ENCODE measurements at places on chromosomes 16 and 17. TPM values are rescaled to one million over a fixed set of nuclear protein-coding genes. Genes with fewer than 3 reads are reported as not detected.

DNA sequence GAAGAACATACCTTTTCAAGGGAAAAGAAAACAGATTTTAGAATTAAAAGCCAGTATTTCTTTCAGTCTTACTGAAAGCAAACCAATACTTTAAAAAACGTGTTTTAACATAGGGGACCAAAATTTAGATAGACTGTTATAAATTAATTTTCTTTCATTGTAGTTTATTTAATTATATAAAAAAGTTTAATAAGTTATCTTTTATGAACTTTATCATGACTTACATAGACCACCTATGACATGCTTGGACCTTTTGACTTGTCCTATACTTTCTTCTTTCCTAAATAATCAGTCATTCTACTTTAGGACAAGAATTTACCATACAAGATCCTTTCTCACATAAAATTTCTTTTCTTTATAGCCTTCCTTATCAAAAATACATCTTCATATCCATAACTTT lies 102.0 kb upstream of the HAS3 start:
- H3K4me1 ChIP-seq = no peaks in the 10 kb centered on the region
- no peak overlapping the region for H3K4me3 ChIP-seq
- no peak for DNase-seq

GRCh38 chr16:88809068-88809675 lies 2.6 kb downstream of the APRT start:
- H3K27me3 ChIP-seq = no peaks in the 10 kb centered on the region
- DNase-seq = no peak
- H3K4me3 ChIP-seq = peak overlapping the region; percentile 30
- H3K36me3 ChIP-seq = no peaks in the 10 kb centered on the region

The CRISPLD2 gene
- total RNA-seq = 83.0 TPM

GRCh38 chr16:57265850-57266530 lies 18.5 kb downstream of the PLLP start:
- H3K36me3 ChIP-seq = no peaks in the 10 kb centered on the region
- no peak for DNase-seq
- peak overlapping the region; percentile 30 for H3K27ac ChIP-seq
- no peaks in the 10 kb centered on the region for H3K27me3 ChIP-seq
- H3K4me3 ChIP-seq = no peak overlapping the region
- peaks cover 17% of the 10 kb centered on the region for H3K4me1 ChIP-seq

- peaks cover 5% of the 10 kb centered on the region for H3K4me1 ChIP-seq
- H3K36me3 ChIP-seq = no peaks in the 10 kb centered on the region
- peak overlapping the region; percentile 39 for H3K27ac ChIP-seq
- no peak overlapping the region for H3K4me3 ChIP-seq
- no peak for DNase-seq
Observed at GRCh38 chr17:2002767-2003329, 22.3 kb downstream of the RTN4RL1 start.

The FN3K gene
- total RNA-seq = 33.3 TPM

The CEP112 gene
- 16.9 TPM for total RNA-seq

The ALDH3A1 gene
- 0.69 TPM for total RNA-seq

DNA sequence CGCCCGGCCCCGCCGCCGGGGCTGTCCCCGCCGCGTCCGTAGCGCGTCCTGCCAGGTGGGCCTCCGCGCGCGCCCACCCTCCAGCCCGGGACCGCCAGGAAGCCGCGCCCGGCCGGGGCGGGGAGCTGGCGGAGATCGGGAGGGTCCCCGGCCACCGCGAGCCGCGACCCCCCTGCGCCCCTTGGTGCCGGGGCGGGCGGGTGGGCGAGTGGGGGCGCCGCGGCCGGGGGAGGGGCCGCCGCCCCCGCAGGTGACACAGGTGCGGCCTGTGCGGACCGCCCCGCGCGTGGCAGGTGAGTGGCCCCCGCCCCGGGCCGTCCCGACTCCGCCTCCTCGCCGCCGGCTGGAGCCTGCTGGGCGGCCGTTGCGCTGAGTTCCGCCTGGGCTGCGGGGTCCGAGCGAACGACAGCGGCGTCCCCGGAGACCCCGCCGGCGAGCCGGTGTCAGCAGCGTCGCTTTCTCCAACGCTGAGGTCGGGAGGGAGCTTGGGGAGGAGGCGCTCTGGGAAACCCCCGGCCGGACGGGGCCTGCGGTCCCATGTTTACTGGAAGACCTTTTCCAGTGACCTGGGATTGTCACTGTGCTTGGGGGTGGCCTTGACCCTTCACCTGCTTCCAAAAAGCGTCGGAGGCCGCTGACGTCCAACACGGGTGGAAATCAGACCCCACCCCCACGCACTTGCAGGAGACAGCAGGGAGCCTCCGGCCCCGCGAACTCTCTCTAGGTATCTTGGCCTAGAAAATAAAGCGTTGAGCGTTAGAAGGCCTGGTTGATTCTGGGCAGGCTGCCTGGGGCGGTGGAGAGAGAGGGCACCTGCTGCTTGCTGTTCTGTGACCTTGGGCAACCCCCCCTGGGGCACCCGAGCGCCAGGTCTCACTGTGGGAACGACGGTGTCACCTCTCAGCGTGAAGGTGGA lies 542 bp downstream of the KLHL36 start:
- DNase-seq = peak; percentile 54
- H3K36me3 ChIP-seq = peaks cover 11% of the 10 kb centered on the region
- peaks cover 22% of the 10 kb centered on the region for H3K4me1 ChIP-seq
- peak overlapping the region; percentile 74 for H3K4me3 ChIP-seq

DNA sequence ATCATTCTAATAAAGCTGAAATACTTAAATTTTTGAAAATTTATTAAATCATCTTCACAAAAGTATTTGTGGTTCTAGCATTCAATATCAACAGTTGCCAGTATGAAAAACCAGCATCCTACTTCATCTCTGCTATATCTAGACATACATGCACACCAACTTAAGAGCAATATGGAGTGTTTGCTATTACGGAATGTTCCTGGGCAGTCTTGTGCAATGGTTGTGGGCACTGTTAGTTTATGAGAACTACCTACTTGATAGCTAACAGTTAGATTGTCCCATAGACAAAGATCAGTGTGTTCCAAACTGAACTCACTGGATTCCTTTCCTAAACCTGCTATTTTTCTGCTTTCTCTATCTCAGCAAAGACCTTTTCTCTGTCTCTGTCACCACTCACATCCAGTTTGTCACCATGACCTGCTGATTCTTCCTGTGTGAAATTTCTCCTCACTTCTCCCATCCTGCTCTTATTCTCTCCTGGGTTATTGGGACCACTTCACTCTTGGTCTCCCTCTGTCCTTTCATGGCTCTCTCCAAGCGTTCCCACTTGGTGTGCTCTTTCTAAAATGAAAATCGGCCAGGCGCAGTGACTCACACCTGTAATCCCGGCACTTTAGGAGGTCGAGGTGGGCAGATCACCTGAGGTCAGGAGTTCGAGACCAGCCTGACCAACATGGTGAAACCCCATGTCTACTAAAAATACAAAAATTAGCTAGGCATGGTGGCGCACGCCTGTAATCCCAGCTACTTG lies 27.7 kb downstream of the CNTROB start:
- H3K4me3 ChIP-seq = no peak overlapping the region
- no peak overlapping the region for H3K27ac ChIP-seq
- no peaks in the 10 kb centered on the region for H3K36me3 ChIP-seq
- no peak for DNase-seq

The PPP1R27 gene
- total RNA-seq = 0.35 TPM

GRCh38 chr17:80774146-80774545 lies 217.5 kb upstream of the CHMP6 start:
- DNase-seq = no peak
- no peak overlapping the region for H3K27ac ChIP-seq
- peaks cover 7% of the 10 kb centered on the region for H3K4me1 ChIP-seq
- peaks cover 12% of the 10 kb centered on the region for H3K36me3 ChIP-seq
- no peak overlapping the region for H3K4me3 ChIP-seq

DNA sequence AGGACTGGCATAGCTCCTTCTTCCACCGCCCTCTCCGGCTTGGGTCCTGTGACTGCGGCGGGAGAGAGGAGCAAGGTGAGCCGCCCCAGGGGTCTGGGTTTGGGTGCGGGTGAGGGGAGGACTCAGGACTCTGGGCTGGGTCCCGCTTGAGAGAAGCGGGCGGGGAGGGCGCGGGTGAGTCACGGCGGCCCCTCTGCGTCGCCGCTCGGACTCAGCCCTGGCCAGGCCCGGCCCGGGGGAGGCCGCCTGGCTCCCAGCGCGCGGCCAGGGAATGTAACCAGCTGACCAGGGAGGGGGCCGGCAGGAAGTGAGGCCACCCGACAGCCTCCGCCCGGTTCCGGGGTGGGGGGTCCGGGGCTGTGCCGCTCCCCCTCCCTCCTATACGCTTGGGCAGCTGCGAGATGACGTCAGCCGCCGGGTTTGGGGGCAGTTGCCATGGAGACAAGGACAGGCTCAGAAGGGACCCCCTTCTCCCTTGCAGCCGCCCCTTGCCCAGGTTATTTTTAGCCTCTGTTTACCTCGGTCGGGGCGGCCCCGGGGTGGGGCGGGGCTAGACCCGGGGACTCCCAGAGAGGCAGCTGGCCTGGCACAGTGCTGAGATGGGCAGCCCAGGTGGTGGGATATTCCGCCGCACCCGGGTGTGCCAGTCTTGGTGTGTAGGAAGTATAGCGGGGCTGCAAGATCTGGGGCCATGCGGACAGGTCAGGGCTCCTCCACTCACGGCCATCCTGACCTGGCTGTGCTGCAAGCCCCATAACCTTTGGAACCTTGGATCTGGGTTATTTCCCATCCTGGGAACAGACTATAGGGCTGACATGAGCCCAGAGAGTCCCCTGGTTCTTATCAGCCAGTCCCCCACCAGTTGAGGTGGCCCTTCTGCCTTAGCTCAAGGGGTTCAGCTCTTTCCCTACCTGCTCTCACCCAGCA lies 1.6 kb downstream of the RIPOR1 start:
- no peaks in the 10 kb centered on the region for H3K27me3 ChIP-seq
- peaks cover 3% of the 10 kb centered on the region for H3K36me3 ChIP-seq
- peaks cover 26% of the 10 kb centered on the region for H3K4me1 ChIP-seq
- H3K27ac ChIP-seq = peak overlapping the region; percentile 74

GRCh38 chr16:89584768-89585549 lies 9.4 kb downstream of the CPNE7 start:
- H3K4me1 ChIP-seq = no peaks in the 10 kb centered on the region
- H3K27me3 ChIP-seq = no peaks in the 10 kb centered on the region
- H3K36me3 ChIP-seq = no peaks in the 10 kb centered on the region
- DNase-seq = no peak

DNA sequence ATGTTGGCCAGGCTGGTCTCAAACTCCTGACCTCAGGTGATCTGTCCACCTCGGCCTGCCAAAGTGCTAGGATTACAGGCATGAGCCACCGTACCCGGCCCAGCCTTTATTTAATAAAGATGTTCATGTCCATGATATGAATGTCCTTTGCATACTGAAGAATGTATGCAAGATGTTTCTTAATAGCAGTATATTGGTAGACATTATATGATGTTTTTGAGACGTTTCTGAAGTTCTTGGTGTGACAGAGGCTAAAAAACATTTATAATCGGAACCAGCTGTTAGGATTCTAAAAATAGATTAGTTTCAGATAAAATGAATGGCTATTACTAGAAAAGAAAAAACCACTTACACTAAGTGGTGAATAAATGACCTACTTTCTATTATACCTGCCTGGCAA lies 11.8 kb downstream of the PDZD9 start:
- H3K36me3 ChIP-seq = peaks cover 9% of the 10 kb centered on the region
- H3K4me1 ChIP-seq = no peaks in the 10 kb centered on the region
- no peak for DNase-seq
- H3K27me3 ChIP-seq = no peaks in the 10 kb centered on the region

DNA sequence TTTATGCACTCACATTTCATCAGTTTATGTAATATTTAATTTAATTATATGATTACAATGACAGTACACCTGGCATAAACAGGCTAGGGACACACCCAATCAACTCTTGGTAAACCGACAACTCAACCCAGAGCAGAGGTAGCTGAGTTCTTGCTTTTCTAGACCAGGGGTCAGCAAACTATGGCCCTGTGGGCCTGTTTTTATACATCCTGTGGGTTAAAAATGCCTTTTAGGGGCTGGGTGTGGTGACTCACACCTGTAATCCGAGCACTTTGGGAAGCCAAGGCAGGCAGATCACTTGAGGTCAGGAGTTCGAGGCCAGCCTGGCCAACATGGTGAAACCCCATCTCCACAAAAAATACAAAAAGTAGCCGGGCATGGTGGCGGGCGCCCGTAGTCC lies 99.2 kb upstream of the TMEM97 start:
- no peak overlapping the region for H3K27ac ChIP-seq
- H3K4me1 ChIP-seq = no peaks in the 10 kb centered on the region
- H3K36me3 ChIP-seq = peaks cover 3% of the 10 kb centered on the region
- no peaks in the 10 kb centered on the region for H3K27me3 ChIP-seq

The ITGAL gene
- total RNA-seq = 0.45 TPM

DNA sequence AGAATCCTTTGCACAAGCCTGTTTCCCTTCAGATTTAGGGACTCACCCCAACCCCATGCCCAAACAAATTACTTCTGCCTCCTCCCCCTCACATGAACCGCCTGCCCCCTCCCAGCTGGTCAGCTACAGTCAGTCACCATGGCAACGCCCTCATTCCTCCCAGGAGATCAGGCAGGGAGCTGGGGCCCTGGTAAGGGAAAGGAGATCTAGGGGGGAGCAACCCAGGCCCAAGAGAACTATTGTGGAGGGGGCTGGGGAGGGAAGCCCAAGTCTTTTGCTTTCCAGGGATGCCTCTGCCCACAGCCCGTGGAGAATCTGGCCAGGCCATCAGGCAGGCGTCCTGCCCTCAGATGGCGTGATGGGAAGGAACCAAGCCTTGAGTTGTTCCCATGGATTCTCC lies 2.8 kb downstream of the FAM171A2 start:
- H3K36me3 ChIP-seq = peaks cover 6% of the 10 kb centered on the region
- no peak for DNase-seq
- peaks cover 32% of the 10 kb centered on the region for H3K4me1 ChIP-seq
- peaks cover 8% of the 10 kb centered on the region for H3K27me3 ChIP-seq

DNA sequence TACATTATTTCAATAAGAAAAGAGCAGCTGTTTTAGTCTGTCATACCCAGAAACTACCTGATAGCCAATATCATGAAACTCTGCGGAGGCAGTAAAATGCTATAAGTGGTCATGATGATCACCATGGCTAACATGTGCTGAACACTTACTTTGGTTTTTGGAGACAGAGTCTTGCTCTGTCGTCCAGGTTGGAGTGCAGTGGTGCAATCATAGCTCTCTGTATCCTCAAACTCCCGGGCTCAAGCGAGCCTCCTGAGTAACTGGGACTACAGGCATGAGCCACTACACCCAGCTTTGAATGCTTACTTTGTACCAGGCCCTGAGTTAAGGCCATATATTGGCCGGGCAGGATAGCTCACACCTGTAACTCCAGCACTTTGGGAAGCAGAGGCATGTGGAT lies 101.2 kb upstream of the DHX40 start:
- H3K4me1 ChIP-seq = no peaks in the 10 kb centered on the region
- DNase-seq = no peak
- H3K27me3 ChIP-seq = no peaks in the 10 kb centered on the region
- H3K36me3 ChIP-seq = no peaks in the 10 kb centered on the region

The DLX4 gene
- 2.6 TPM for total RNA-seq

All from mesothelial cell of epicardium (in vitro differentiated cells).